ENCODE measurements at places on chromosomes 11 and 22. TPM values are rescaled to one million over a fixed set of nuclear protein-coding genes. Genes with fewer than 3 reads are reported as not detected.

- peak overlapping the region; percentile 77 for H3K27ac ChIP-seq
- H3K36me3 ChIP-seq = peaks cover 14% of the 10 kb centered on the region
- peaks cover 75% of the 10 kb centered on the region for H3K4me1 ChIP-seq
- H3K4me3 ChIP-seq = no peak overlapping the region
- no peaks in the 10 kb centered on the region for H3K27me3 ChIP-seq
These were observed 12.9 kb downstream of the TRIM29 start for GRCh38 chr11:120125024-120125423.

GRCh38 chr11:102630598-102631448, 5.7 kb upstream of the MMP20 start:
- H3K4me3 ChIP-seq = no peak overlapping the region
- no peak overlapping the region for H3K27ac ChIP-seq
- no peaks in the 10 kb centered on the region for H3K27me3 ChIP-seq
- no peaks in the 10 kb centered on the region for H3K36me3 ChIP-seq
- DNase-seq = no peak

DNA sequence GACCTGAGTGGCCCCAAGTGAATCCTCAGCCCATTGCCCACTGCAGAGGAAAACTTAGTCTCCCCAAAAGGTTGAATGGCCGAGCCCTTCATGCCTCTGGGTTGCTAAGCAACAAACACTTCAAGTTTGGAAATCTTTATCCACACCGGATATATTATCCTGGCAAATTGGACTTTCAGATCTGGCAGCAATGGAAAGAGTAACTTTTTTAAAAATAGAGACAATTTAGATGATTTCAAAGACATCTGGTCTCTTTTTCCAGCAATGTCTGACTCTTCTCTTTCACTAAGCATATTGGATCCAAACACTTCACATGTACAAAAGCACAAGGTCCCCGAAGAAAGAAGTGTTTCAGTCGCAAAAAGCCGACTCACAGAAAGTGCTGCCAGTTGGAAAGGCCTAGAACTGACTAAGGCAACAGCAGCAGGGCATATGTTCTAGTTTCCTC, 505.3 kb downstream of the SOX6 start:
- H3K4me3 ChIP-seq = no peak overlapping the region
- H3K36me3 ChIP-seq = no peaks in the 10 kb centered on the region
- no peak overlapping the region for H3K27ac ChIP-seq

DNA sequence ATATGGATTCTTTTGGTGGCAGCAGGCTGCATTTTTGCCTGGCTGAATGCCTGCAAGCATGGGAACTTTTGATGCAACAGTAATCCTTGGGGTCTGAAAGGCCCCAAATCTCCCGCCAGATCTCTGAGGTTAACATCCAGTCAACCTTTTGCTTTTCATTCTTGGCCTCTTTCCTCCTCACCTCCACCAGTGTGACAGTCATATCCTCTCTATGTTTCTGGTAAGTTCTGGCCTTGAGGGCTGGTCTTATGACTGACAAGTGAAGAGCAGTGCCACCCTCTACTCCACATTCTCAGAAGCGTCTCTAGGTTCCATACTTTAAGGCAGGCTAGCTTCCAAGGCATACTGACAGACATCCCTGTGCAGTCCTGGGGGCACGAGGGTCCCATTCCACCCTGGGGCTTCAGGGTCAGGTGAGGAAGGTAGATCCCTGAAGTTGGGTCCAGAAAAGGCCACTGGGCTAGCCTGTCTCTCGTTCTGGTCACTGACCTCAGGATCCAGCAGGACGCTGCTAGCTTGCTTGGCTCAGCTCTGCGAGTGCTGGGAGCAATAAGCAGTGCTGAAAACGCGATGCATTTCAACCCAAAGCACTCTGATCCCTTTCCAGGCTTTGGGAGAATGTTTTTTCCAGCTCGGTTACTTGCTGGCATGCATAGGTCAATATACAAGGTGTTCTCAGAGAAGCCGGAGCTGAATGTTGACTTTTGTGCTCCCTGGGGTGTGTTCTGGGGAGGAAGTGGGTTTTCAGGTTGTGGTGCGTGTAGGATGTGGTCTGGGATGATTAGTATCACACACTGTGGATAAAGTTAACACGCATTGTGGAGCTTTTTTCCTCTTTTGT, 75.2 kb downstream of the PTPRJ start:
- no peak for DNase-seq
- no peaks in the 10 kb centered on the region for H3K27me3 ChIP-seq
- no peak overlapping the region for H3K4me3 ChIP-seq
- H3K4me1 ChIP-seq = peaks cover 12% of the 10 kb centered on the region

DNA sequence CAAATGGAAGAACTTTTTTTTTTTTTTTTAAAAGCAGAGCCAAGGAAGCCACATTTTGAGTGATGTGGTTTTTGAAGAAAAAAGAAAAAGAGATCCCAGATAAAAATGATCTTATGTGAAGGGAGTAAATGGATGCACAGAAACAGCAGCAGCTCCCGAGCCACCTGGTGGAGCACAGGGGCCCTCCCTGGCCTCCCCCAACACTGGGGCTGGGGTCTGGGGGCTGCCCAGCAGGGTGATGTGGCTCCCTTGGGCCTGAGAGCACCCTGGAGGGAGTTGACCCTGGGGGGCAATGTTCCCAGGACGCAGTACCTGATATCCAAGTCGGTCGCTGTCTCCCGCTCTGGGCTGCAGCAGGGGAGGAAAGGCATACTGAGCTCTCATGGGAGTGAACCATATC, 26.5 kb upstream of the KCNJ11 start:
- H3K27ac ChIP-seq = no peak overlapping the region
- H3K4me3 ChIP-seq = no peak overlapping the region
- no peak for DNase-seq
- no peaks in the 10 kb centered on the region for H3K36me3 ChIP-seq
- H3K4me1 ChIP-seq = no peaks in the 10 kb centered on the region
- no peaks in the 10 kb centered on the region for H3K27me3 ChIP-seq

- DNase-seq = no peak
- no peak overlapping the region for H3K4me3 ChIP-seq
- no peaks in the 10 kb centered on the region for H3K4me1 ChIP-seq
- H3K27me3 ChIP-seq = no peaks in the 10 kb centered on the region
These were observed 351.1 kb downstream of the BUD13 start for GRCh38 chr11:116421529-116422185.

The TOB2 gene
- 34.9 TPM for total RNA-seq
